Hematopoietic multipotent progenitor cell treated with erythropoietin and hydrocortisone succinate and interleukin-3 and kit ligand, for 8 days (in vitro differentiated cells): ENCODE measurements at places on chromosomes 3 and 15.

GRCh38 chr3:159165961-159166360 is 364.1 kb downstream of the MFSD1 start:
- DNase-seq = no peak

DNA sequence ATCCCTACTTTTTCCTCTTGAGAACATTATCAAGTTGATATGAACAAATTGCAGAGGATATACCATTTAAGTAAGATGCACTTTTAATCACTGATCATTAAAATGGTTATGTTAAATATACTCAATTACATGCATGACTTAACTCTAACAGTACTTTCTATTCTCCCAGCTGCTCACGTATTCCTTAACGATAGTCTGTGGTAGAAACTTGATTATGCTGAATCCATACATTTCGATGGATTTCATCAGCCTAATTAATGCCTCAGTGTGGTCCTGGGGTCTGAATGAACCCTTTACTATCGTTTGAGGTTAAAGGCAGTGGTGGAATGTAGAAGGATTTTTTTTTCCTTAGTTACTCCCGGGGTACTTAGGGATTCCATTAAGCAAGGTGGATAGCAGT is 18.6 kb downstream of the SOX2 start:
- DNase-seq = no peak

- no peak for DNase-seq
Measured at GRCh38 chr15:74441248-74441941, 7.6 kb upstream of the SEMA7A start.

DNA sequence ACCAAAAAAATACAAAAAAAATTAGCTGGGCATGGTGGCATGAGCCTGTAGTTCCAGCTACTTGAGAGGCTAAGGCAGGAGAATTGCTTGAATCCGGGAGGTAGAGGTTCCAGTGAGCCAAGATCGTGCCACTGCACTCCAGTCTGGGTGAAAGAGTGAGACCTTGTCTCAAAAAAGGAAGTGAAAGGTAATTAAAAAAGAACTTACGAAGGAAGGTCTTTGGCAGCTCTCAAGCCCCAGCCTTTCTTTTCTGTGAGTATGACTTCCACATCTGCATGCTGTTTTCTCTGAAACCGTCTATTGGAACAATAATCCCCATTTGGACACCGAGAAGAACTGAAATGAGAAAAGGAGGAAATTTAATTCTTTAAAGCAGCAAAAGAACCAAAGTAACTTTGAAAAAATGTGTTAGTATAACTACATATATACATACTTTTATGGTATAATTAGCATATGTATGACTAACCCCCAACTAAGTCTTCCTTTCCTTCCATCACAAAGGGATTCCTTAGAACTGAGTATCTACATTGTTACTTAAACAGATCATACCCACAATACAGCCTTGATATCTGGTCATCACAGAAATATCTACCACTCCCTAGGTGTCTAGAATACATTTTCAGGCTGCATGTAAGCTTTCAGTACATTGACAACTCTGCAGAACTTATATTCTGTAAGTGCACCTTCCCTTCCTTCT is 50.1 kb downstream of the SETD2 start:
- DNase-seq = no peak

DNA sequence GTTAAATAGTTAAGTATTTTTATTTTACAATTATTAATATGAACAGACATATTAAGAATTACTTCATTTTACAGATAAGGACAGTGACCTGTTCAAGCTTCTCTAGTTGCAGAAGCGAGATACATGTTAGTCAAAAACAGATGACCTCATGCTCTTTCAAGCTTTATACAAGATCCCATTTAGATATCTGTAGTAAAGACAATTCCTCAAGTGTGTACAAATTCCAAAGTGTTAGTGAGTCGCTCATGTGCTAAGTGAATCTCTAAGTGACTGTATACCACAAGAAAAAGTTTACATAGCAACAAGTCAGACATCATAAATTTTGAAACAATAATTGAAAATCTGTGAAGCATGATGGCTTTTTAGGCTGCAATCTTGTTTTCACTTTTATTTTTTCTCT is 293.8 kb downstream of the ROBO1 start:
- DNase-seq = no peak

DNA sequence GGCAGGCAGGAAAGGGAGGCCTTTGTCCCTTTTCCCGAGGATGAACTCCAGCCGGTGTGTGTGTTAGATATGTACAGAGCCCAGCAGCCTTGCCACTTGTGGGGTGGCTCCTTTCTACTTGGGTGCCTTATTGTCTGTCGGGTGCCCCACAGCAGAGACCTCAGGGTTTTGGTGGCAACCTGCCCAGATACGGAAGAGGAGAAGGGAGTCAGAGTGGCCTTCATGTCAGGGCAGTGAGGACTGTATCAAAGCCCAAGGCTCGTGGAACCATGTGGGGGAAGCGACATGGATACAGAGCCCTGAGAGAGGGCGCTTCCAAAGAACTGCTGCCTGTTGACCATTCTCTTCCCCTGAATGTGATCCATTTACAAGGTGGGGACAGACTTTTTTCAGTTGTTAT is 166.2 kb downstream of the SLCO3A1 start:
- DNase-seq = no peak

- DNase-seq = no peak
Measured at GRCh38 chr3:182516597-182517336, 276.5 kb upstream of the ATP11B start.

GRCh38 chr3:36380221-36381031 is at the start of gene STAC:
Gene STAC, plus strand, starts transcription at chr3:36380504. Its CDS starts 140 bp downstream, at chr3:36380644.
- DNase-seq = peak; percentile 33

GRCh38 chr3:56398659-56399058 is 69.6 kb downstream of the ERC2 start:
- DNase-seq = no peak

DNA sequence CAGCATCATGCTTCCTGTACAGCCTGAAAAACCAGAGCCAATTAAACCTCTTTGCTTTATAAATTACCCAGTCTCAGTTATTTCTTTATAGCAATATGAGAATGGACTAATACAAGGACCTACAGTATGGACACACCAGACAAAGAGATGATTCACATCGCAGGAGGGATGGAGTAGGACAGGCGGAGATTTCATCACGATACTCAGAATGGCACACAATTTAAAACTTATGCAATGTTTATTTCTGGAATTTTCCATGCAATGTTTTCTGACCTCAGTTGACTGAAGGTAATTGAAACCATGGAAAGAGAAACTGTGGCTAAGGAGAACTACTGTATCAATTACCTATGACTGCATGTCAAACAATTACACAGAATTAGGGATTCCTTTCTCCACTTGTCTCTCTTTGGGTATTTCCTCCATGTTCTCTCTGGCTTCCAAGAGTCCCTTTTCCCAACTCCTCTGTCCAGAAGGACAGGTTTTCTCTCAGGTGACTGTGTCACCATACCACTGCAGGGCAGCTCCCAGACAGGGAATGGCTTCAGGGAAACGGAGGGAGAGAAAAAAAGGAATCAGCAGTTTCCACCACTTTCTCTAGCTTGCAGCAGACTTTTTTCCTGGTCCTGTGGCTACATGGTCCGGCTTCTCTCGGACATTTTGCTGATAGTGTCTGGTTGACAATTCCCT is 3.0 kb upstream of the ANO10 start:
- DNase-seq = no peak

DNA sequence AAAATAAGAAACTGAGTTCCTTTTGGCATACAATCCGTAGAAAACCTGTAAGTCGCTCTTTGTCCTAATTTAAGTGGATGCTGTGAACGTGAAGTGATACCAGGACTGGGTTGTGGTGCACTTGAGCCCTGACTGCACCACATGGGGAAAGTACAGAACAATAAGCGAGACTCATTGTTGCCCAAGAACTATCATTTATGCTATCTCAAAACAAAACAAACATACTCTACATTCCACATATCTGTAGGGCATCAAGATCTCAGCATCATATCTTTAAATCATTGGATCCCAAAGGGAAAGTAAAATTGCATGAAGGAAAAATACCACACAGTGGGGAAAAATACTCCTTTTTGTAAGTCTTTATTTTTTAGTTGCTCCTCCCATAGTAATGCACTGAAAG is 580.3 kb downstream of the MECOM start:
- DNase-seq = no peak
